Ammon's horn (tissue), 1 donor: ENCODE measurements at places on chromosomes 7 and 10.

DNA sequence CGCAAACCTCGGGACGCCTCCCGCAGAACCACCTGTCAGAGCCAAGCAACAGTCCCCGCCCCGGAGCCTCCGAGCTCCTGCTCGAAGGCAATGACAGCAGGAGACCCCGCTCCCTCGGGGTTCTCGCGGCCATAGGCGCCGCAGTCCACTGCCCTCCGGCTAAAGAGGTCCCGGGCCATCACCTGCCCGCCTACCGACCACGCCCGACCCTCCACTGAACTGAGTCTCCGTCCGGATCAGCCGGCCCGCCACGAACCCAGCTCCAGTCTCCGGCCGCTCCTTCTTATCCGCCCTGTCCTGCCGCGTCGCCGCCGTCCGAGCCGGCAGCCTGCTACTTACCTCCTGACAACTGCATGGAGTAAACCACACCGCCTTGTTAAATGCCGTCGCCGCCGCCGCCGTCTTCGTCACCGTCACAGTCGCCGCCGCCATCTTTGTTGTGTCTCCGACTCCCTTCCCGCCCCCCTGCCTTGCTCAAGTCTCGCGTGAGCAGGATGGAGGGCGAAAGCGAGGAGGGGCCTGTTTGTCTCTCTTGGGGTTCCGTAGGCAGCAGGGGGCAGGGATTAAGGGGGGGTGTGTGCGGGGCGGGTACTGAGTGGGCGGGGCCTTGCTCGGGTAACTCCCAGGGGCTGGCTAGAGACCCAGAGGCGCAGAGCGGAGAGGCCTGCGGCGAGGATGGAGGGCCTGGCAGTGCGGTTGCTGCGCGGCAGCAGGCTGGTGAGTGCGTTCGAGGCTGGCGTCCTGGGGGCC, at the start of the genes ACADSB and IKZF5:
Gene ACADSB (plus strand): TSS at position 652 of the 750 bp plus-strand sequence. CDS start 24 bp downstream, at position 676.
Gene IKZF5 (minus strand): TSS at position 441 of the 750 bp plus-strand sequence. CDS start 10,170 bp downstream, outside the sequence.
- peak; percentile 98 for DNase-seq

DNA sequence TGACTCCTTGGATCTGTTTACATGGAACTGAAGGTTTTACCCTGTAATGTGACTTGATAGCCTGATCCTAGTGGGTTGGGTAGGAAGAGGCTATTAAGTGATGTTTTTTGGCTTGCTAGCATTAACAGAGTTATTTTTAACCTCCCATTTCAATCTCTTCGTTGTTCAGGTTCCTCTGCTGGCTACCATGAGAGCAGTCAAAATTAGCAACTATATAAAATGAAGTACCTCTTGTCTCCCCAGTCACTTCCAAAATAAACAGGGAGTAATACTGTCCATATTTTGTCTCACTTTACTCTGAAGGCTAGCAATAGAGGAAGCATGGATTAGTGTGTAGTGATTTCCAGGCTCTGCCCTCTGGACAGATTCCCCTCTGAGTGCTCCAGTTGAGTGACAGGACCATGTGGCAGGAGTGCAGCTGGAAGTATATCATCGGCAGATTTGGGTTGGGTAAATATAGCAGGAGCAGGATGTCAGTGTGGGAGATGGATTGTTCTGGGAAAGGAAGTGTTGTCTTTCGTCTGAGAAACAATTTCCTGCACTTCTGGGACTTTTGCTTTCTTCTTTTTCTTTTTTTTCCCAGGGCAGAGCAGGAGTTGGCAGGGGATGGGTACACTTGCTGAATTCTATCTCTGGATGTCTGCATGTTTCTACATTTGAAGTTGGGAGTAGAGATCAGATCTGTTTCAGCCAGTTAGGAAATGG, 35.2 kb downstream of the GBF1 start:
- peak; percentile 42 for DNase-seq

GRCh38 chr7:64951250-64951848, 39.5 kb downstream of the ZNF117 start:
- DNase-seq: peak; percentile 70

GRCh38 chr7:100148225-100148558, 526 bp upstream of the LAMTOR4 start:
- no peak for DNase-seq

DNA sequence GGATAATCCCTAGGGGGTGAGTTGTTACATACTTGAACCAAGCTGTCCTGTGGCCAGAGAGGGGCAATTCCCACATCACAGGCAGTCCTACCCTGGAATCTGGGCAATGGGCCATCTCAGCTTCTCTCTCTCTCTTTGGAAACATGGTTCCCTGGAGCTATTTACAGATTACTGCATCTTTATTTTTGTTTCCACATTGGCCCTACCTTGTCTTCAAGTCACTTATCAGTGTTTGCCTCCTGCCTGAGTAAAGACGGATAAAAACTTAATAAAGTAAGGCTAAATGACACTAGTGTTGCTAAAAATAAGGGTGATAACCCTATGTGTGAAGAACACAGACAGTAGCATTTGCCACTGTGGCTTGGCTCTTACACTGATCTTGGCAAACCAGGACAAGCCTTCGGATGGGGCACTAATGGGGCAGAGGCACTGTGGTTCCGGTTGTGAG, 228.2 kb downstream of the GFRA1 start:
- DNase-seq: no peak

DNA sequence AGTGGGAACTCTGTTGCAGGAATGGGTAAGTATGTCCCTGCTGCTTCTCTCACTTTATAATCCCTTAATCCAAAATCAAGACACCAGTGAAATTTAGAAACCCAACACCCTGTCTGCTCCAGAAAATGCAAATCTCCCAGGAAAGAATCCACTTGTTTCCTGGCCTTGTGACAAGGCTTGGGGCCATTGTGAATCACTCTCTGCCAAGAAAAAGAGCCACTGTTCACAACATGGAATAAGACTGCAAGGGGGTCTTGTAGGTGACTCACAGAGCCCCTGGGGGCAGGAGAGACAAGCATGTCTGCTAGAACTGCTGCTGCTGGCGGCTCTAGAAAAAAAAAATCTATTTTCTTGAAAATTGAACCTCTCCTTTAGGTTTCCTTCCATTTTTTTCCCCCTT, 191.2 kb downstream of the SORCS1 start:
- DNase-seq: no peak

- DNase-seq: no peak
Observed at GRCh38 chr7:42227936-42228591, 8.9 kb downstream of the GLI3 start.

GRCh38 chr10:104333032-104333727, 5.1 kb downstream of the ITPRIP start:
- DNase-seq: no peak

DNA sequence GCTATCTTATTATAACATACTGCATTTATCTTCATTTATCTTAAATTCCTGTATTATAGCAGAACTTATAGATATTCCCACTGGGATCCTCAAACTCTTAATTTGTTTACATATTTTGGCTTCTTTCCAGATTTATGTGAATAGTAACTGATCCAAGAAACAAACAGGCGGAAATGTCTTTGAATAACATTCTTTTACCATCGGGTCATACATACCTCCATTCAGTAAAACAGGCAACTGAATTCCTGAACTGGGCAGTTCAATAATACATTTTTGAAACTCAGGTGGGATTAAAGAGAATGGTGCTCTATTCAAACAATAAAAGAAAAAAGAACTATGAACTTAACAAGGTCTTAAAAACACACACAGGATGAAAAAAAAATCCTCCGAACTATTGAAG, 337.4 kb downstream of the CRPPA start:
- DNase-seq: no peak

DNA sequence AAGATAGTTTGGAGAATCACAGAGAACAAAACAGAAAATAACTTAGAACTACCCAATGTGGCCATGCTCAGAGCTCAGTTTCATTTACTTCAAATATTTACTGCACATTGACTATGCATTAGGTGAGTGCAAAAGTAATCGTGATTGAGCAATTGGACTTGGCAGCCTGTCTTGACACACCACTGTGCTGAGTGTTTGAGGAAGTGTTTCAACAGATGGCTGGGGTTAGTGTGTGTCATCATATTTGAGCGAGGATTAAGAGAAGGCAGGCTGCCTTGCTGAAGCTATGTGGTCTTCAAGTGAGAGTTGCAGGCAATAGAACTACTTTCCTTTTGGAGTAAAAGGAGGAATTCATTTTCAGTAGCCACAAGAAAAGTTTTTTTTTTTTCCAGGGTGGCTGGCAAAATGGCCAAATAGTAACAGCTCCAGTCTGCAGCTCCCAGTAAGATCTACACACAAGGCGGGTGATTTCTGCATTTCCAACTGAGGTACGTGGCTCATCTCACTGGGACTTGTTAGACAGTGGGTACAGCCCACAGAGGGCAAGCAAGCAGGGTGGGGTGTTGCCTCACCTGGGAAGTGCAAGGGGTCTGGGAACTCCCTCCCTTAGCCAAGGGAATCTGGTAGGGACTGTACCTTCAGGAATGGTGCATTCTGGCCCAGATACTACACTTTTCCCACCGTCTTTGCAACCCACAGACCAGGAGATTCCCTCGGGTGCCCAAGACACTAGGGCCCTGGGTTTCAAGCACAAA, 37.6 kb downstream of the AKR1C4 start:
- peak; percentile 28 for DNase-seq

DNA sequence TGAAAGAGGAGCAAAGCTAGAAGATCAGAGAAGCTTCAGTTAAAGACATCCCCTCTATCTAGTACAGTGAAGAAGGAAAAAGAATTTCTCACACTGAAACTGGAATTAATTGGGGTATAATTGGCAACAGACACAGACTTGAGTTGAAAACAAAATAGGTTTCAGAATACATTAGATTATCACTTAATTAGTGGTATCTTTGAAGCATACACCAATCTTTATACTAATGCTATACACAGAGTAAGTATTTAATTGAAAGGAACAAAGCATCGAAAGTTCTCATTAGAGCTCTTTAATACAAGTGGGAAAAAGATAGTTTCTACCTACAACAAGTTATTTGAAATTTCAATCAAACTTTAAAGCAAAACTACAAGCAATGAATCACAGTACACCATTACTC, 128.2 kb downstream of the THSD7A start:
- no peak for DNase-seq

DNA sequence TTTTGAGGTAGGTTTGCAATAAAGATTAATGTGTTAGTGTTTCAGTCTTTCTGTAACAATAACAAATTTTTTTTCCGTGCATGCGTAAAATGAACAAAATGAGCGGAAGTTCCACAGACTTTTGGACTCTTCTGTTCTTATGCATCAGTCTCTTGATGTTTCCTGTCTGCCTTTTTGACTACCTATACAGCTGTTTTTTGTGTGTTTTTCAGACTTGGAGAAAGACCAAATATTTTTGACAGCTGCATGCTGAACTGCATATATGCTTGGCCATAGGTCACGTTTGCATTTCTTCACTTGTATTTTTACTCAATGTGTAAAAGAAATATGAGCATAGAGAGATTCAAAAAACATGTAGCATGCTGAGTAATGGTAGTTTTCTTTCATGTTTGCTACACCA, 119.3 kb downstream of the BBS9 start:
- DNase-seq: no peak

DNA sequence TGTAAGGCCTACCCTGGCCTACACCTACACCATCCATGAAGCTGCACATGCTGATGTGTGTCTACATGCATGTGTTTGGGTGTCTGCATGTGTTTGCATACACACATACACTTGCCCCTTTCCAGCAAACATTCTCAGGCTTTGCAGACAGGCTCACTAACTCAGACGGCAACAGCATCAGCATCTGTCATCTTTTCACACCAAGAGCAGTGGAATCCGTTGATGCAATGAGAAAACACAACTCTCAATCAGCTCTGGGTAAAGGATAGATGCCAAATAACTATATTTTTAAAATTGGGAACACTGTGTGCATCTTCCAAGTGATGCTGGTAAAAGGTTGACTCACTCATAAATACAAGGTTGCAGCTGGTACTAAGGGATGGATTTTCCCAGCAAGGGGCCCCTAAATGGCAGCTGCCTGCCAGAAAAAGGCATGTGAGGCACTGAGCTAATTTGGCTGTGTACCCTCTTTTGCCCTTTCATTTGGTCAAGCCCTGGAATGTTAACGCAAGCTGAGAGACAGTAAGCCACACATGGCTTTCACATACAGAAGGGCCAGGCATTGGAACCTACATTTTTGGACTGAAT, 296.3 kb upstream of the NPSR1 start:
- DNase-seq: peak; percentile 65

DNA sequence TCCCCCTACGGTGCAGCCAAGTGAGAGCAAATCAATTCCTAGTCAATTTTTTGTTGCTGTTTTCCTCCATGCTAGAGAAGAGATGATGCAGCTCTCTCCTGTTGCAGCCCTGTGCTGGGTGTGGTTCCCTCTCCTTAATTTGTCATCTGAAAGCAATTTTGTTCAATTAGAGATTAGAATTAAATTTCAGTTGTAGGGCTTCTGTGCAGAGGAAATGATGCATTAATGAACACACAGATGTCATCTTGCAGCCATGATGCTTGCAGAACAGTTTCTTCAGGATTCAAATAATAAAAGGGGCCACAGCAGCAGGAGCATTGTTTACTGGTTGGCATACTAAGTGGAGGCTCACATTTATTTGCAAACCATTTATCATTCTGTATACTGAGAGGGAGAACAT, 266.0 kb downstream of the AUTS2 start:
- no peak for DNase-seq

- no peak for DNase-seq
Observed at GRCh38 chr7:28246921-28247461, 66.4 kb upstream of the JAZF1 start.

- DNase-seq: no peak
Observed at GRCh38 chr10:12703813-12704212, 297.7 kb downstream of the CCDC3 start.

DNA sequence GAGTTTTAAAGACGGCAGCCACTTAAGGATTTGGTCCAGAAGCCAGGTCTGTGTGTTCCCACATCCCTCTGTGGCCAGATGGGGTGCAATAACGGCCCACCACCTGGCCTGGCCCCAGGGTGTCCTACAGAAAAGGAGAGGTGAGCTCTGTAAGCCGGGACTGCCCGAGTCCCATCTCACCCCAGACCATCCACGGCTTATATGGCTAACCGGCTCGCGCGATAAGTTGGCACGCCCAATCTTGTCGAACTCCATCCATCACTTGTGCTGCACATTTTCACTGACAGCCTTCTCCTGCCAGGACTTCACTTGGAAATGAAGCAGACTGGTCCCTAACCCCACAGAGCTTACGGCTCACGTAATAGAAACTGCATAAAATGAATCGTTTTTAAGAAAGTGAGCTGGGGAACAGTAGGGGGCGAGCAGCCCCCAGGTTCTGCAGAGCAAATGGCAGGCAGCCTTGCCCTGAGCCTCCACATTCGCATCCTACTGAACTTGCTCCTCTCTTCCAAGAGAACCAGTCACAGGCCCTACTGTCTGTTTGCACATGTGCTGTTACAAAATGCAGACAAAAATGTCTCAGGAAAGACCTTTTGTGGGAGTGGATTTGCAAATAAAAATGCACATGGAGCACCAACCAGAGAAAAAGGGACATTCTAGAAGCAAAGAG, 98.2 kb downstream of the TNS3 start:
- DNase-seq: no peak

GRCh38 chr10:107611115-107611514, 446.6 kb upstream of the SORCS1 start:
- DNase-seq: no peak

- DNase-seq: no peak
Observed at GRCh38 chr10:116712519-116712918, 29.8 kb downstream of the HSPA12A start.

- no peak for DNase-seq
Observed at GRCh38 chr10:116105264-116105663, 167.7 kb downstream of the GFRA1 start.
